ENCODE measurements at places on chromosomes 4 and X.

- DNase-seq: no peak
Observed at GRCh38 chr4:105059337-105059736, 87.3 kb upstream of the TET2 start.

- DNase-seq: no peak
Observed at GRCh38 chr4:89539797-89540711, 232.5 kb upstream of the GPRIN3 start.

DNA sequence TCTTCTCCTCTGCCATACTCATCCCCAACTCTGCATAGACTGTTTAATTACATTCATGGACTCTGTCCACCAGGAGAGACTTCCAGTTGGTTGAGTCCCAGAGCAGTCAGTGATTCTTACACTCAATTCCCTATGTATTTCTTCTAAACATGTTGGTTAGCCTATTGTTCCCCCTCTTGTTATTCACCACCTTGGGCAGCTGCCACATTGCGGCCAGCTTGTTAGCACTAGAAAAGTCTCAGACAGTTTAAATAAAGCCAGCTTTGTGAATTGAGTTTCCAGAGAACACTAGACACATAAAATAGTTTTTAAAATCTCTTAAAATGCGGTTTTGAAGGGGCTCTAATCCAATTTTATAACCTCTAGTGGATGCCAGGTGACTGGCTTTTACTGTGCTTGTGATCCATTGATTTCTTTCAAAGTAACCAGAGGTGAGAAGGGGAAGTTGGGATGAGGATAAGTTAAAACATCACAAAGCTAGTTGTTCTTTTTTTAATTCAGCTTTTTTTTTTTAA is 827.7 kb downstream of the FSTL5 start:
- DNase-seq: no peak

GRCh38 chrX:111372086-111372485 is 39.9 kb downstream of the DCX start:
- no peak for DNase-seq

DNA sequence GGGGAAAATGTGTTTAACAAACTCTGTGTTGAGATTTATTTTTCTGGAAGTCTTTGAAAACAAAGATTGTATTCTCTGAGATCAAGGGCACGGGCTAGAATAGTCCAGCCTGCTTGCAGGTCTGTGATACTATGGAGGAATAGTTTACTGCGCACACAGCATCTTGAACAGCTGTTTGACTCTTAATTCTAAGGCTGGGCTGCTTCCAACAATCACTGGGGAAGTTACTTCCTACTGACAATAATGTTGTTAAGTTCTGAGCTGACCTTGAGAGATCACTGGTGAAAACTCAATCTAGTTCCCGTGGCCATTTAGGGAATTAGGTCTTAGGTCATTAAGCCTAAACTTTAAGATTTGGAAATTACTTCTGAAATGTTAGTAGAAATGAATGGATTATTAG is 416.1 kb upstream of the FTHL17 start:
- no peak for DNase-seq

DNA sequence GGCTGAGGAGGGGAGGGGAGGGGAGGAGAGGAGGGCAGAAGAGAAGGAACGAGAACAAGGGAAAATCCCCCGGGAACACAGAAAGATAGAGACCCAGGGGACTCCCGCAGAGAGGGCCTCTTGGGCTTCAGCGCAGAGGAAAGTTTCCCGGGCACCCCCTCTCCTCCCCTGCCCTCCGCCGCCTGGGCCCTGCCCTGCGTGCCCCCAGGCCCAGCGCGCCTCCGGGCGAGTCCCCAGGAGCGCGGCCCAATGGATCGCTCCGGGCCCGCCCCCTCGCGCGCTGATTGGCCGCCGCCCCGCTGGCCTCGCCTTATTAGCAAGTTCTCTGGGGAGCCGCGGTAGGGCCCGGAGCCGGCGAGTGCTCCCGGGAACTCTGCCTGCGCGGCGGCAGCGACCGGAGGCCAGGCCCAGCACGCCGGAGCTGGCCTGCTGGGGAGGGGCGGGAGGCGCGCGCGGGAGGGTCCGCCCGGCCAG is at the start of gene MSX1:
Gene MSX1 (plus strand): TSS at position 341 of the 474 bp plus-strand sequence. CDS start 235 bp downstream, outside the sequence.
- DNase-seq: peak; percentile 76

GRCh38 chrX:115373308-115373707 is 83.8 kb downstream of the LUZP4 start:
- no peak for DNase-seq

DNA sequence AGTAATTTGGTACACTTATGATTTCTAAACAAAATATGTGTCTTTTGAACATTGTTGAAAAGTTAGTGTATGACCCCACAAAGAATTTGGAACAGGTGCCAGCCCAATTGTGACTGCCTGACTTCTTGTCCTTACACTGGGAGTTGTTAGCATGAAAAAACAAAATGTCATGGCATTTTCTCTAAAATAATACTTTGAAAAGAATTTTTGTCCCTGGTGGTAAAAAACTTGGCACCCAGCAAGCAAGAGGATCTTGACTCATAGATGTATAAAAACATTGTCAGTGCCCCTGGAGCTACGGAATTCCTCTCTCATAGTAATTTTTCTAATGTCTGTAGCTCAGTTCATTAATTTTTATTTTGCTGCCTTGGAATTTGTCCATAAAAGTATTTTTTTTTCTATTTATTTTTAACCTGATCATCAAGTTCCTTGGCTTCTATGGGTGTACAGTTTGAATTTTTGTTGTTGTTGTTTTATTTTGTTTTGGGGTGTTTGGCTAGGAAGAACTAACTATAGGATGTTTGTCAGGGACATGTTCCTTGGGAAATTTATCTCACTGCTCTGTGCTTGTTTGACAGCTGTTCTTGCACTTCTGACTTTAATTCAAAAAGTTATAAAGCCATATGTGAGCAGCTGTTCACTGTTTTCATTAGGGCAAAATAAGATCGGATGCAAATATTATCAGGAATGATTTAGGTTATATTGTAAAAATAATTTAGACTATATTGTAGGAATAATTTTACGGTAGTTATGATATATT is 95.4 kb upstream of the NUDT6 start:
- DNase-seq: peak; percentile 78

- no peak for DNase-seq
Observed at GRCh38 chr4:142551517-142552305, 294.4 kb downstream of the INPP4B start.

DNA sequence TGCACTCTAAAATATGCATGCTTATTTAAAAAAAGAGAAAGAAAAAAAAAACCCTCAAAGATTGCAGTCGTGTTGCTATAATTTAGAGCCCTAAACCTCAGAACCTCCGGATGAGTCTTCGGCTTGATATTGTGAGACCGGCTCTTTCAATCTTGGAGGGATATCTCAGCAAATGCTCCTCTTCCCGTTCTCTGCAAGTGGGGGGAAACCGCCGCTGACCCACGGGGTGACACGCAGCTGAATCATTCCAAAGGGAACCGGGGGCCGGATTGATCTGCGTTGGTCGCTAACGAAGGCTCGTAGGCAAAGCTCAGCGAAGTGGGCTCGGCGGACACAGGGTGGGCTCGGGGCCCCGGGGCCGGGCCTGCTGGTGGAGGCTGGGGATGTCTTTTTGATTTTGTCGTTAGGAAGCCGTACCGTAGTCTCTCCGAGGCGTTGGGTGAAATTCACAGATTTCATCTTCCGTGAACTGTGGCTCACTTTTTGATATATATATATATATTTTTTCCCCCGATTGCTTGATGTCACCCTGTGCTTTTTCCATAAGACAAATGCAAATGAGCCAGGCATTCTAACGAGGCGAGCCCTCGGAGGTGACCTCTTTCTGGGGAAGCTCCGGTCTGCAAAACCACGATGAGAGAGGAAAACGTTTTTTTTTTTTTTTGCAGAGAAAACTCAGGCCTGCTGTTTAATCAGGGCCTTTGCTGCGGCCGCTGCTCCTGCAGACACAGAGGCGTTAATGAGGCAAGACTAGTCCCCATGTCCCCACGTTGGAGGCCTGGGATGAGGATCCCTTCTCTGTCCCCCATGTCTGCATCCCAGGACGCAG is 110.7 kb upstream of the PPP2R3B start:
- no peak for DNase-seq

GRCh38 chr4:186003746-186004145 is 65.2 kb upstream of the TLR3 start:
- no peak for DNase-seq

- peak; percentile 22 for DNase-seq
Observed at GRCh38 chr4:150006197-150006596, 72.0 kb upstream of the DCLK2 start.

GRCh38 chr4:170398218-170398617 is 308.5 kb upstream of the AADAT start:
- DNase-seq: no peak

GRCh38 chr4:54006755-54007154 is 57.6 kb downstream of the CHIC2 start:
- DNase-seq: no peak

DNA sequence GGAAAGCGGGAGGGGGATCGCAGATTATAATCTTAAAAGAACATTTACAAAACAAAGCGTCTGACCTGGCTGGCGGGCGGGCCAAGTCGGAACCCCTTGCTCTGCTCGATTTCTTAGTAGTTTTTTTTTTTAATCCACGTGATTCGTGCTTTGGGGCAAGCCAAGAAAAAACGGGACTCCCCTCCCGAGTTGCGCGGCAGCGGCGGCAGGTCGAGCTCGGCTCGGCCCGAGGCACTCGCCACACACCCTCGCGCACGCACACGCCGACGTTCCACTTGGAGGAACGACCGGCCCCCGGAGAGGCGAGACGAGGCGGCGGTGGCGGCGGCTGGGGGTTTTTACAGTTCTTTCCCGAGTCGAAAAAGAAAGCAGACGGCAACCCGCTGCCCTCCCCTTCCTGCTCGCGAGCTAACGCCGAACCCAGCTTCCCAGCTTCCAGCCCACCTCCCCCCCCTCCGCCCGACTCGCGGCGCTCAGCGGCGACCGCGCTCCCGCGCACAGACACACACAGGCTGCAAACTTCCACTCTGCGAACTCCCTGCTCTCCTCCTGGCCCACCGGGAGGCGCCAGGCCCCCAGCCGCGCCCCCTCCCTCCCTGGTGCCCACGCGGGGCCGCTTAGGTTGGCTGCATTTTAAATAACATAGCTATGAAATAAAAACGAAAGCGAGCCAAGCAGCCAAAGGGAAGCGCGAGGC is 1.2 kb downstream of the BCOR start:
- DNase-seq: no peak

GRCh38 chr4:18934197-18934596 is 912.6 kb upstream of the LCORL start:
- DNase-seq: peak; percentile 55

DNA sequence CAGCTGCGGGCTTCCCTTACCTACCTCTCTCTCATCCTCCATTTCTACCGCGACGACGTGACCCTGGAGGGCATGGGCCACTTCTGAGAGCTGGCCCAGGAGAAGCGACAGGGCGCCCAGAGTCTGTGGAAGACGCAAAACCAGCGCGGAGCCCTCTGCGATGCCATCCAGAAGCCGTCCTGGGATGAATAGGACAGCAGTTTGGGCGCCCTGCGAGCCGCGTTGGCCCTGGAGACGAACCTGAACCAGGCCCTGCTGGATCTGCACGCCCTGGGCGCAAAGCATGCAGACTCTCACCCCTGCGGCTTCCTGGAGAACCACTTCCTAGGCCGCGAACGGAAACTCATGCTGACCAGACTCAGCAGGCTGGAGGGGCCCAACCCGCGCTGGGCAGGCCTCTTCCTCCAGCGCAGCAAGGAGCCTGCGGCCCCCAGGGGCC is 52.7 kb upstream of the TMPRSS11F start:
- no peak for DNase-seq

GRCh38 chrX:112048707-112049106 is 33.9 kb downstream of the TRPC5 start:
- DNase-seq: no peak

Data from HFFc6 (cell line).